ENCODE measurements at places on chromosomes 6 and 20. TPM values are rescaled to one million over a fixed set of nuclear protein-coding genes. Genes with fewer than 3 reads are reported as not detected.

The BMP2 gene
- 6.7 TPM for total RNA-seq

The HSPA12B gene
- 3.2 TPM for total RNA-seq

The LTA gene
- not detected for total RNA-seq

The SLC22A7 gene
- total RNA-seq = 0.23 TPM

The SLC26A8 gene
- total RNA-seq = 9.0 TPM

The MCCD1 gene
- total RNA-seq = not detected

The EMILIN3 gene
- 3.5 TPM for total RNA-seq

The OSER1 gene
- 36.0 TPM for total RNA-seq

The TRIM40 gene
- total RNA-seq = not detected

The SIRPB1 gene
- total RNA-seq = 1.2 TPM

The GPX5 gene
- total RNA-seq = not detected

The KCNK15 gene
- total RNA-seq = not detected

The GATA5 gene
- total RNA-seq = not detected

The SRMS gene
- total RNA-seq = not detected

The C20orf202 gene
- total RNA-seq = 0.46 TPM

The SUMO4 gene
- total RNA-seq = 6.7 TPM

The TFAP2B gene
- total RNA-seq = 0.46 TPM

The FRK gene
- total RNA-seq = 0.92 TPM

The PRICKLE4 gene
- 0.46 TPM for total RNA-seq

The PGBD1 gene
- 17.8 TPM for total RNA-seq

The DEFB124 gene
- not detected for total RNA-seq

The KHDC1L gene
- 0.69 TPM for total RNA-seq

The SLC22A3 gene
- 3.9 TPM for total RNA-seq

The BMP7 gene
- 23.3 TPM for total RNA-seq

The NCOA7 gene
- total RNA-seq = 57.7 TPM

The BNIP5 gene
- total RNA-seq = not detected

The ZKSCAN3 gene
- 7.8 TPM for total RNA-seq

The BPIFB1 gene
- total RNA-seq = not detected

The GTSF1L gene
- not detected for total RNA-seq

The TINAG gene
- not detected for total RNA-seq

The PYGB gene
- total RNA-seq = 100 TPM

The F13A1 gene
- total RNA-seq = 10.4 TPM

The GJA10 gene
- total RNA-seq = not detected

The GGTLC1 gene
- total RNA-seq = not detected

The ATP9A gene
- total RNA-seq = 390 TPM

The PSORS1C2 gene
- not detected for total RNA-seq

The SAMD3 gene
- total RNA-seq = 19.4 TPM

The CTCFL gene
- 0.23 TPM for total RNA-seq

The PSORS1C1 gene
- not detected for total RNA-seq

The CLPSL2 gene
- total RNA-seq = not detected

The SERINC3 gene
- total RNA-seq = 116 TPM

The BPIFB4 gene
- not detected for total RNA-seq

The COL12A1 gene
- total RNA-seq = 8.3 TPM

The RAET1L gene
- 0.23 TPM for total RNA-seq

The VGLL2 gene
- total RNA-seq = 0.46 TPM

The OR12D3 gene
- total RNA-seq = not detected

The C6orf163 gene
- total RNA-seq = 6.2 TPM

The TMEM170B gene
- total RNA-seq = 67.8 TPM

The POPDC3 gene
- 1.2 TPM for total RNA-seq

The MOCS1 gene
- total RNA-seq = 9.5 TPM

The CFAP206 gene
- 14.8 TPM for total RNA-seq

The MEP1A gene
- total RNA-seq = not detected

The MUC21 gene
- total RNA-seq = not detected

The FKBP1C gene
- 0.69 TPM for total RNA-seq

The C6orf15 gene
- not detected for total RNA-seq

The FAM83C gene
- total RNA-seq = not detected

The CFB gene
- 3.2 TPM for total RNA-seq
